Stimulated activated CD4-positive, alpha-beta T cell treated with anti-CD3 and anti-CD28 coated beads, Interleukin-4, amount 100 ng/mL, for 4 hours (primary cell): ENCODE measurements at places on chromosomes 16 and 17.

- DNase-seq, result no peak
Measured at GRCh38 chr17:32227910-32228309, 37.7 kb upstream of the RHBDL3 start.

GRCh38 chr16:35753559-35754390 lies 2294.4 kb downstream of the TP53TG3F start:
- DNase-seq, result no peak

DNA sequence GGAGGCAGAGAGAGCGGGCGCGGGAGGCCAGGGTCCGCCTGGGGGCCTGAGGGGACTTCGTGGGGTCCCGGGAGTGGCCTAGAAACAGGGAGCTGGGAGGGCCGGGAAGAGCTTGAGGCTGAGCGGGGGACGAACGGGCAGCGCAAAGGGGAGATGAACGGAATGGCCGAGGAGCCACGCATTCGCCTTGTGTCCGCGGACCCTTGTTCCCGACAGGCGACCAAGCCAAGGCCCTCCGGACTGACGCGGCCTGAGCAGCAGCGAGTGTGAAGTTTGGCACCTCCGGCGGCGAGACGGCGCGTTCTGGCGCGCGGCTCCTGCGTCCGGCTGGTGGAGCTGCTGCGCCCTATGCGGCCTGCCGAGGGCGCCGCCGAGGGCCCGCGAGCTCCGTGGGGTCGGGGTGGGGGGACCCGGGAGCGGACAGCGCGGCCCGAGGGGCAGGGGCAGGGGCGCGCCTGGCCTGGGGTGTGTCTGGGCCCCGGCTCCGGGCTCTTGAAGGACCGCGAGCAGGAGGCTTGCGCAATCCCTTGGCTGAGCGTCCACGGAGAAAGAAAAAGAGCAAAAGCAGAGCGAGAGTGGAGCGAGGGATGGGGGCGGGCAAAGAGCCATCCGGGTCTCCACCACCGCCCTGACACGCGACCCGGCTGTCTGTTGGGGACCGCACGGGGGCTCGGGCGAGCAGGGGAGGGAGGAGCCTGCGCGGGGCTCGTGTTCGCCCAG lies 1.2 kb upstream of the CBX4 start:
- DNase-seq, result no peak

GRCh38 chr17:14580499-14580898 lies 279.6 kb downstream of the HS3ST3B1 start:
- no peak for DNase-seq

- DNase-seq, result no peak
Measured at GRCh38 chr16:27374221-27374803, 27.7 kb upstream of the IL21R start.

DNA sequence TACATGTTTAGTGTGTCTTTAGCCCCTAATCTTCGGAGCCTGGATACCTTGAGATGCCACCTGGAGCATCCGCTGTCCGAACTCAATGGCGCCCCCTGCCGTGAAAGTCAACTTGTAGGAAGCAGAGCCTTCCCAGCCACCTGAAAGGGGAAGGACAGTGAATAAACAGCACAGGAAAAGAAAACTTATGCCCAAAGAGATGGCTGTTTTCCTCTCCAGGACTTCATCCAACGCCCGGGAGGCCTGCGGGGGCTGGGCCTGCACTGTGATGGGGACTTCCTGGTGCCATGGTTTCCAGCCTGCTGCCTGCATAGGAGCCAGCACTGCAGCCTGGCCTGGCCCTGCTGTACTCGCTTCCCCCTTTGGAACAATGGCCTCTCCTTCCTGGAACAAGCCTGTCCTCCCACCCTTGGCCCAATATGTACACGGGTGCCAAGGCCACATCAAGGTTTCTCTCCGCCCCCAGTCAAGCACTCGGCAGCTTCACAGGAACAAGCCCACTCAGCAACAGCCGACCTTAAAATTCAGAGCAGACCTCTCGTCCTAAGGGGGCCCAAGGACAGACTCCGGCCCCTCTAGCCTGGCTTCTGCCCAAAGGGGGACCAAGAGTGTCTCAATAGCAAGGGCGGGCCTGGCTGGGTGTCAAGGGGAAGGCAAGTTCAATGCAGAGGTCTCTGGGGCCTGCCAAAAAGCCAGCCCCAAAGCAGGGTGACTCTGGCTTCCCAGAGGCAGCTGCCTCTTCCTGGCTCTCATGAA lies 4.5 kb upstream of the UNC13D start:
- DNase-seq, result peak; percentile 71

- no peak for DNase-seq
Measured at GRCh38 chr16:15658149-15658548, 8.1 kb downstream of the NDE1 start.

GRCh38 chr16:81575834-81576233 lies 131.2 kb downstream of the CMIP start:
- no peak for DNase-seq

GRCh38 chr17:37088459-37088858 lies 139.7 kb downstream of the AATF start:
- no peak for DNase-seq

DNA sequence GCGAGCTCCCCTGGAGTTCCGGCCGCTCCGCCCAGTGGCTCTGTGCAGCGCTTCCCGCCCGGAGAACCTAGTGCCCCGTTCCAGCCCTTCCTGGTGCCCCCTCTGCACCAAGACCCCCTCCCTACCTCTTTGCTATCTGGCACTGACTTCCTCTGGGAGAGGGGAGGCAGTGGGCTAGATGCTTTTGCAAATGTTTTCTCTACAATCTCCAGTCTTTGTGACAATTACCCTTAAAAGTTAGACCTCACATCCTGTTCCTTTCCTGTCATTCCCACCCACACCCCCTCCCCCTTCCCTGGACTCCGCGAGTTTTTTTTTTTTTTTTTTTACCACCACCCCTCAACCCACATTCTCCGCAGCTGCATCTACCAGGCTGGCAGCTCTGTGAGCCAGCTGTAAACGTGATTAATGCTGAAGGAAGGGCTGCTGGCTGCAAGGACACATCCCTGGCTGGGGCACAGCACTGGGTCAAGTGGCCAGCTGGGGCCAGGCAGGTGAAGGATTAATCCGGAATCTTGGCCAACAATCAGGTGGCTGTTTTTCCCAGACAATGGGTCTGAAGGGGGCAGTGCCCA lies 101.5 kb downstream of the MGAT5B start:
- no peak for DNase-seq

DNA sequence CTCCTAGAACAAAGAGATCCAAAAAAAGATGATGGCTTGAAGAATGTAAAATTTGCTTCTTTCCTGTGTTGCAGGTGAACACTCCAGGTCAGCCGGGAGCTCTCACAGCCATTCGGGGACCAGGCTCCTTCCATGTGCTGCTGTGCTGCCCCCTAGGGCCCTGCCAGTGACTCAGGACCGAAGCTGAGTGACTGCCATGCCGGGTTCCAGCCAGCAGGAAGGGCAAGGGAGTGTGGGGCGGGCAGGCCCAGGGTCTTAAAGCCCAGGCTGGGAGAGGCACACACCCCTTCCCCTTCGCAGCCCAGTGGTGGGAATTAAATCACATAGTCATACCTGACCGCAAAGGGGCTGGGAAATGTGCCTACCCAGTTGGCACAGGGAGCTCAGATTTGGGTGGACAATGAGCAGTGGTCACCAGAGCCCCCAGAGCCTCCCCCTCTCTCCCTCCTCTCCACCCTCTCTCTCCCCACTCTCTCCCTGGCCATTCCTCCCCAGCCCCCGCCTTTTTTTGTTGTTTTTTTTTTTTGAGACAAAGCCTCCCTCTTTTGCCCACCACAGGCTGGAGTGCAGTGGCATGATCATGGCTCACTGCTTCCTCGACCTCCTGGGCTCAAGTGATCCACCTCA lies 11.5 kb downstream of the EPOP start:
- DNase-seq, result peak; percentile 46

DNA sequence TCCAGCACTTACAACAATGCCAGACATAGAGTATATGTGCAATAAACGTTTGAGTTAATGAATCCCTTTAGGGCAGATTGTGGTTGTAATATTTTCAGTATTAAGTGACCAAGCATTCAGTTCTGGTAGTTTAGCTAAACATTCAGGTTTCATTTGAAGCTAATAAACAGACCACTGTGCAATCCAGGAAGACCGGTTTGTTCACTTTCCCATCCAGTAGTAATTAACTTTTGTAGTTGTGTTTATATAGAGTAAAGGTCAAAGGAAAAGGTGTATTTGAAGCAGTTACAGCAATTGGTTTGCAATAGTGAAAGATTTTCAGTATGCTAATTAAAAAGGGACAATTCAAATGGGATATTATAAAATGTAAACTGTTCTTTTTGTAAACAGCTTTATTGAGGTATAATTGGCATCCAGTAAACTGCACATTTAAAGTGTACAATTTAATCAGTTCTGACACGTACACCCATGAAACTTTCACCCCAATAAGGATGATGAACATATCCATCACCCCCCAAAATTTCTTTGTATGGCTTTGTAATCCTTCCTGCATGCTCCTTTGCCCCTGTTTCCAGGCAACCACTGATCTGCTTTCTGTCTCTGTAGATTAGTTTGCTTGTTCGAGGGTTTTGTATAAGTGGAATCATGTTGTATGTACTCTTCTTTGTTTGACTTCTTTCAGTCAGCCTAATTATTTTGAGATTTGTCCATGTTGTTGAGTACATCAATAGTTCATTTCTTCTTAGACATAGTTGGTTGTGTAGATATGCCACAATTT lies 26.3 kb downstream of the MRTFB start:
- DNase-seq, result no peak

DNA sequence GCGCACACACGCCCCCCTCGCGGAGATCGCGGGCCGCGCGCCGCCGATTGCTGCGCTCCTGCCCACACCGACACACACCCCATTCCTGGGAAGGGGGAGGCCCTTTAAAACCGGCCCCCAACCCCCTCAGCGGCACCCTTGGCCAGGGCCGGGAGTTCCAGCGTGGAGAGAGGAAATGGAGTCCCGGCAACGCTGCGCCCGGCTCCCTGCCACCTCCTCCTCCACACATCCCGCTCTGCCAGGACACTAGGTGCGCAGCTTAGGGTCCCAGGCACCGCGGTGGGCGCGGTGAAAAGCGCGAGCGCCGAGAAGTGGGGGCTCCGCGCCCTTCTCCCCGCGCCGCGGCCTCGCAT lies 397 bp downstream of the CDC42EP4 start:
- peak; percentile 14 for DNase-seq

- DNase-seq, result peak; percentile 63
Measured at GRCh38 chr16:58515125-58515870, at the start of gene SETD6. TSS of gene SETD6 (plus strand) at chr16:58515517. CDS start at chr16:58515538, 21 bp downstream.

DNA sequence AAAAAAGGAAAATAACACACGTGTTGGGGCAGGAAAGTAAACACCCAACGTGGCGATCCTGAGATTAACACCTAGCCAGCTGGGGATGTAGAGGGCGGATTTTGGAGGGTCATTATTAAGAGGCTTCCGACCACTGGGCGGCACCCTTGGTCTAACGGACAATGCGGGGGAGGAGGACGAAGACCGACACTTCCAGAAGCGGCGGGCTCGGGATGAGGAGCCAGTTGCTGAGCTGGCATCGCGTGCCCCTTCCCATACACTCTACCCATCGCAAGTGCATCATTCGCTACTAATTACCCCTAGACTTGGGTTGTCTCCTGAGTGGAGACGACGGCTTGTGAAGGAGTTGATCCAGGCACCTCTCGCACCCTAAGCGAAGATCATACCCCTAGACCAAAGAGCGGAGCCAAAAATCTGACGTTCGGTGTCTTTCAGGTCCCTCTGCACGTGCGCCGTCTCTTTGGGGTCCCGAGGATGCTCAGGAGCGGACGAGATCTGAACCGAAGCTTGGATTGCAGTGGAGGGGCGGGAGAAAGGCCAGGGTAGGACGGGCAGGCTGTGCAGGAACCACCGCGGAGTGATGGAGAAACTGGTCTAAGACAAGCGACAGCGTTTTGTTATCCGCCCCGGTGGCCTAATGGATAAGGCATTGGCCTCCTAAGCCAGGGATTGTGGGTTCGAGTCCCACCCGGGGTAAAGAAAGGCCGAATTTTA lies 17.6 kb downstream of the ZNF213 start:
- peak; percentile 84 for DNase-seq

DNA sequence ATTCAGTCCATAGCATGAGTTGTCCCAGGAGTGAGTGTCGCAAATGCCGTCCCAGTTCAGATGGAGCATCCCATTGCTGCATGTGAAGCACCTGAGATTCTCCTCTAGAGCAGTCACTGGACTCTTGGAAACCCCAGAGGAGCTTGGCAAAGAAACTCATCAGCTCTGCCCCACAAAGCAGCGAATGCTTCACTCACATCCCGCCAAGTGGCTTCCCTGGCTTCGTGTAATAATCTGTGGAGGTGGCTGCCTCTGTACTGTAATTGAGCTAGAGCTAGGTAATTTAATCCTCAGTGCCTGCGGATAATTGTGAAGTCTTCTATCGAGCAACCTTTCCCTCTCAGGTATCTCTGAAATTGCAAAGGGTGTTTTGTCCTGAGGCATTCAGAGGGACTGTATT lies 107.1 kb downstream of the SNX29 start:
- DNase-seq, result no peak

DNA sequence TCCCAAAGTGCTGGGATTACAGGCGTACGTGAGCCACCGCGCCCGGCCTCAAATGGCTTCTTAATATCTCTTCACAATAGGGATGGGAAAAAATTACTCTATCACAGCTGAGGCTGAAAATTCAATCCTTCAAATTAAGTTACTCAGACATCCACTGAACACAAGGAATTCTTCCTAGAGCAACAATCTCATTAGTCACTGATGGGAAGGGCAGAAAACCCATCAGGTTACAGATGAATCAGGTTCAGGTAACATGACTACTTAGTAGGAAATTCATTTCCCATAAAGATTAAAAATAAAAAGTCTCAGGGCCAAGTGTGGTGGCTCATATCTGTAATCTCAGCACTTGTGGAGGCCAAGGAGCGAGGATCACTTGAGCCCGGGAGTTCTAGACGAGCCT lies 42.5 kb upstream of the ABR start:
- no peak for DNase-seq

GRCh38 chr16:54050459-54051210 lies 236.0 kb downstream of the IRX3 start:
- no peak for DNase-seq

DNA sequence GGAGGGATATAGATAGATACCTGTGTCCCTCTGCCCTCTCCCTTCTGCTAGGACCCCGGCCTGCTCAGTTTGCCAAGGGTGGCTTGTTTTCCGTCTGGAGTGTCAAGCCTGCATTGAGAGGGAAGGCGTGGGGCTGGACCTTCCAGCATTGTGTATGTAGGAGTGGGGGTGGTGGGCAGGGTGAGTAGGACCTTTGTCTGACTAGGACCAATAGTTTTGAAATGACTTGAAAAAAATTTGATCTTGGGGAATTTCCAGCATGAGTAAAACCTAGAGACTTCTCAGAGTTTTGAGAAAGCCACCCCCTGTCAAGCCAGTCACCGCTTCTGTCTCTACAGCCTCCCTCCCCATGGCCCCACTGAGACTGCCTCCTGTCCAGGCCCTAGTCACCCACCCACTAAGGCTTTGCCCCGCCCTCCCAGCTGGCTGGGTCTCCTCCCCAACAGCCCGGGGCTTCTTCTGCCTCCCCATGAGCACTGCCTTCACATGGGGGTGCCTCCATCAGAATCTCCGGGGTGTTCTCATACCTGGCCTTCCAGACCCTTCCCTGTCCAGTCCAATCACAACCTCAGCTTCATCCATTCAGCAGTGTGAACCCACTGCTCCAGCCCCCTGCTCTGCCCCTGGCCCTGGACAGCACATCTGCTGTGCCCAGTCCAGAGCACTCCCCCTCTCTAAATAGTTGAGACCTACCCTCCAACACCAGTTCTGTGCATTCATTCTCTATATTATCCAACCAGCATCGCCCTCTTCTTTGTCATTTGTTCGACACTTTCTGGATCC lies 207.0 kb downstream of the MSI2 start:
- DNase-seq, result peak; percentile 63

GRCh38 chr17:60562421-60562820 lies 36.4 kb upstream of the APPBP2 start:
- no peak for DNase-seq
